Fibroblast of skin of left quadriceps (primary cell): ENCODE measurements at places on chromosomes 16 and 17.

- DNase-seq, result peak; percentile 49
Measured at GRCh38 chr17:47719411-47720152, 13.5 kb upstream of the TBX21 start.

GRCh38 chr17:57856792-57857620 lies 7.2 kb upstream of the MRPS23 start:
- DNase-seq, result no peak

GRCh38 chr16:86634292-86634691 lies 55.9 kb downstream of the FOXL1 start:
- no peak for DNase-seq

- DNase-seq, result no peak
Measured at GRCh38 chr16:6066652-6067051, 969.1 kb upstream of the EEF2KMT start.

- DNase-seq, result no peak
Measured at GRCh38 chr17:77606146-77606864, 352.2 kb upstream of the TNRC6C start.

DNA sequence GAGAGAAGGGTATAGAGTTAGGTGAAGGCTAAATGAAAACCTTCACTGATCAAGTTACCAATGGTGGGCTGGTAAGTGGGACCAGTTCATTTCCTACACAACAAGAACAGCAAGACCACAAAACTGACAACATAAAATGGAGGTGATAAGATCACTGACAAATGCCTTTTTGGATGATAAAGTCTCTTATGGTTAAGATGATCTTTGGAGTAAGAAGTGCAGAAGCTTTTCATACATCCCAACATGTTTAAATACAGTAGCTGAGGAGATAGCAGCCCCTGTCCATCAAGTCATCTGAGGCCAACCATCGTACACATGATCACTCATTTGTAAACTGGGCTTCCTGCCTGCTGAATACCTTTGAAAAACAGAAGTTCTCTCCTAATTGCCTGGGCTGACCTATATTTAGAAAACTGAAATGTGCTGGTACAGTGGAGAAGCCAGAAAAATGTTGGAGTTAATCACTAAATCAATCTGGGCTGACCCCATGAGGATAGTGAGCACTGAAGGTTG lies 259.0 kb upstream of the ZFHX3 start:
- no peak for DNase-seq

- peak; percentile 57 for DNase-seq
Measured at GRCh38 chr16:68084504-68085258, 489 bp upstream of the NFATC3 start.

GRCh38 chr16:81445143-81445961 lies 744 bp downstream of the CMIP start:
- no peak for DNase-seq

GRCh38 chr16:23052908-23053580 lies 96.2 kb downstream of the USP31 start:
- no peak for DNase-seq

GRCh38 chr17:82687871-82688270 lies 10.6 kb downstream of the RAB40B start:
- DNase-seq, result no peak

GRCh38 chr17:44037471-44037870 lies 22.7 kb upstream of the TMEM101 start:
- DNase-seq, result no peak

GRCh38 chr16:23803591-23804123 lies 32.1 kb upstream of the PRKCB start:
- no peak for DNase-seq

DNA sequence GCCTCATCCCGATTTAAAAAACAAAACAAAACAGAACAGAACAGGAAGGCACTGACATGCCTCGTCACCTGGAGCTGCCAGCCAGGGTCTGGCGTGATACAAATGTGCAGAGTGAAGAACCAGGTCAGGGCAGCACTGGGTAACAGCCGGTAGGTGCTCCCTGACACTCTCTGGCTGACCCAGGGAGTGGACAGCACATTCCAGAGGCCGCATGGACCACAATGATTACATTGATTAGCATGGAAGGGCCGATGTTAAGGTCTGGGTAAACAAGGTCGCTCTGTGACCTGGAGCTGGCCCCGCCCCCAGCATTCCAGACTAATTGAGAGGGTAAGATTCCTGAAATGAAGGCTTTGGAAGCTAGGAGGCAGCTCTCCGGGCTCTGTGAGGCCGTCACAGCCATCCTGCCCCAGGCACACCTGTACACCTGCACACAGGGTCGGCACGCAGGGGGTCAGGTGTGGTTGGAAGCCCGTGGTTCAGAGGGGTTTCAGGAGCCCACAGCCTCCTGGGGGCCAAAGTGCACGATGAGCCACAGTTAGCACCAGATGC lies 21.4 kb downstream of the PIEZO1 start:
- DNase-seq, result no peak
